ENCODE measurements at places on chromosomes 11 and 22. TPM values are rescaled to one million over a fixed set of nuclear protein-coding genes. Genes with fewer than 3 reads are reported as not detected.

Gene PDGFD
- total RNA-seq = 6.0 TPM

Gene B3GAT1
- total RNA-seq = 0.09 TPM

Gene CD3G
- total RNA-seq = not detected

Gene FAM111B
- 6.3 TPM for total RNA-seq

Gene MYO7A
- 0.18 TPM for total RNA-seq

Gene ANGPTL5
- total RNA-seq = not detected

Gene DAGLA
- 1.6 TPM for total RNA-seq

Gene POTEH
- not detected for total RNA-seq

Gene RRAS2
- 112 TPM for total RNA-seq

Gene IFITM1
- total RNA-seq = 8.3 TPM

Gene ENTHD1
- not detected for total RNA-seq

Gene MAJIN
- not detected for total RNA-seq

Gene OR51B4
- not detected for total RNA-seq

Gene RGL4
- not detected for total RNA-seq

Gene NOX4
- 19.8 TPM for total RNA-seq

Gene OR4A47
- not detected for total RNA-seq

Gene RASL10A
- total RNA-seq = 0.09 TPM

Gene LGR4
- total RNA-seq = 11.8 TPM
